Activated naive CD8-positive, alpha-beta T cell treated with anti-CD3 and anti-CD28 coated beads, Interleukin-2, amount 50 U/mL, for 24 hours (primary cell): ENCODE measurements at places on chromosomes 7 and 10.

GRCh38 chr7:690478-691360 lies 35.8 kb upstream of the DNAAF5 start:
- no peak for DNase-seq

DNA sequence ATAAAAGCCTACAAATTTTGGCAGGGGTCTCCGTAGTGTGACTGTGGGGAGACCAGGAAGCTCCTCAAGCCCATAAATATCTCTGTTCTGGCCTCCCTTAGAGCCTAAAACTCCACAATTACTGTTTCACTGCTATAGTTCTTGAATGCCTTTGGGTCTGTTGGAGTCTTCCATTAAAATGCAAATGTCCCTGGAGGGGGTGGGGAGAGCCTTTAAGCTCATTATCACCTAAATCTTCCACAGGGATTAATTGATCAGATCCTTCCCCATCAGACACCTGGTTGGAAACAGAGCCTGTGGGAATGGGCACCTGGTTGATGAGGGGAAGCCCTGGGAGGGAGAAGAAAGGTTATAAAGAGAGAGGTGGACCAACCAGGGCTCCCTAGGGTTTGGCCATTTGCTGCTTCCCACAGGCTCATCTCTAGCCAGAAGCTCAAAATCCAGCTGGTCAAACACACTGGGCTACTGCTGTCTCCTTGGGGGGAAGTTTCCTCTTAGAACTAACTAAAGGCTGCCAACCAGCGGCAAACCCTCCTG lies 718.2 kb downstream of the LRMDA start:
- DNase-seq = no peak

DNA sequence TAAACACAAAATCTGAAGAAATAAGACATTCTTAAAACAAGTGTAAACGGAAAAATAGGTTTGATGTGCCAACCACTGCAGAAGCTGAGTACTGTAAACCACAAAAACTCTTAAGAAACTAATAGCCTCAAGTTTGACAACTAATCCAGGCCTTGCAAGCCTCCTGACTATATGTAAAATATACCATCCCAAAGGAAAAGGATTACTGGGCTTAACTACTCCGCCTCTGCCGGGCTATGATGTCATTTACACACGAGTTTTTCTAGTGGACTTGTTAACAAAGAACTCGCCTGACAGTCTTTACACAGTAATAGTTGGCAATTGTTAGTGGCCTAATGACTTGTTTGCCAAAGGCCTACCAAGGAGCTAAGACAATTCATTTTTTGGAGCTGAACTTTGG lies 2.1 kb downstream of the KIF5B start:
- DNase-seq = no peak

DNA sequence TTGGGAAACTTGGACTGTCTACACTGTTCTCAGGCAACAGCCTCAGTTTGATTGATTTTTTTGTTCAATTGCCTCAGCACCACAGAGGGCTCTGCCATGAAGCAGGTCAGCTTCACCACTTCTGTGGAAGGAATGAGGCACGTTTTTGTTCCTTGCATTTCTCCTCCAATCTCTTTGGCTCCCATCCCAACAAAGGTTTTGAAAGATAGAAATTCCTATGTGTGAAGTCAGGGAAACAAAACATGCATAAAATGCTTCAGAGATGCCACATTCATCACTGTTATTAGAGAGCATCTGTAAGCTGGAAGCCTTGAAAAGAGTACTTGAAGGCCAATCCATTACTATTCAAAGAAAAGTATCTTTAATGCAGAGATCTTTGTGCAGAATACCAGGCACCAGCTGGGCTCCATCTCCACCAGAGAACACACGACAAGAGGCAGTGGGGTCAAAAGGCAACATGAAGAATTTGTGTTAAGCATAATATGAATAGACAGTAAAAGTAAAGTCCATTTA lies 249.1 kb upstream of the LYZL1 start:
- no peak for DNase-seq

- DNase-seq = no peak
These were observed 1013.8 kb upstream of the MBL2 start for GRCh38 chr10:53786236-53786900.

GRCh38 chr7:90830308-90830707 lies 234.2 kb downstream of the CDK14 start:
- DNase-seq = no peak

GRCh38 chr7:80449836-80450235 lies 62.0 kb downstream of the GNAT3 start:
- DNase-seq = no peak

DNA sequence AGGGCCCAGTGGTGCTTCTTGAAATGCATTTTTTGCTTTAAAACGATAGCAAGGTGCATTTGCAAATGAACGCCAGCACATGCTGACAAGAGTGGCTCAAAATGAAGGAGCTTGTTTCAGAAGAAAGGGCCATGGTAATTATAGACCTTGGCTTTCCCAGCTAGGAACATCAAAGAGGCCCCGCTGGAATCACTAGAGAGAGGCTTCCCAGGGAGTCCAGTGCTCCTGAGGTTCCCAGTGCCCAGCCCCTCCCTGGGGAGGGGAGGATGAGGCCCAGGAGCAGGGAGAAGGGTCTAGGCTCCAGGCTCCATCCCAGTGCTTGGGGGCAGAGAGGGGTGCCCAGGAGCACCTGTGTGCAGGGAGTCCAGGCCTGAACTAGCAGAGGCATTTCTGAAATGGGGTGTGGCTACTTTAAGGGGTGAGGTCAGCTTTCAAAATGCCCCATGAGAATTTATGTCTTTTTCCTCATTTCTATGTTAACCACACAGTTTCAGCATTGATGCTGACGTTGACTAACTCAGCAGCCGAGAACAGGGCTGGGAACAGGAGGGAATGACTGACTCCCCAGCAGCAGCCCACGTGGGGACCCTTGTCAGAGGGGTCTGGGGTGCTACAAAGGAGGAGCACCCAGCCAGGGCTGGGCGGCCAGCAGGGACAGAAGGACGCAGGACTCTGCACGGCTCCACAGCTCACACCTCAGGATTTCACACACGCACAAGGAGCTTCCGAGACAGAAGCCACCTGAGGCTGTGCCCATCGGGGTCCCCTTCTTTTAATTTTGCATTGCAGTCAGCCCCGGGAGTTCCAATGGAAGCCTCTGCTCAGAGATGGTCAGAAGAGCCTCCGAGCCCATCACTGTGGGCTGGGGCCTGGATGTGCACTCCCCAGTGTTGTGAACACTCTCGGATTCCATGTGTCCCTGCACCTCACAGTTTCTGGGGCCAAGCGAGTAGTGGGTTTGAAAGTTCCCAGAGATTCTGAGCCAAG lies 570.2 kb downstream of the PTPRN2 start:
- DNase-seq = no peak

DNA sequence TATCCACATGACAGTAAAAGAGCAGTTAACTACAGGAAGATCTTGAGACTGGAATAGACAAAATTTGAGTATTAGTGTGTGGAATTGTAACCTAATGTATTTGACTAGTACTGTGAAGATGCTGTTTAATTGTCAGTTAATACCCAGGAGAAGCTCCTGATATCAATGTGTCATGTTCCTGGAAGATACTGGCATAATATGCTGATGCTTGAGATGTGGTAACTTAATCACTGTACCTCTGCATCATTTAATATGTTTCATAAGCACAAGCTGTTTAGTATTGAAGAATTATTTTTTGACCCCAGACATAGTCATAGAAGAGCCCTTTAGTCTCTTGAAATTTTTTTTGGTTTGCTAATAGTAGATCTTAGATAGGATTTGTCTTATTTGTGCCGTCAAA lies 15.4 kb downstream of the CCSER2 start:
- DNase-seq = no peak

DNA sequence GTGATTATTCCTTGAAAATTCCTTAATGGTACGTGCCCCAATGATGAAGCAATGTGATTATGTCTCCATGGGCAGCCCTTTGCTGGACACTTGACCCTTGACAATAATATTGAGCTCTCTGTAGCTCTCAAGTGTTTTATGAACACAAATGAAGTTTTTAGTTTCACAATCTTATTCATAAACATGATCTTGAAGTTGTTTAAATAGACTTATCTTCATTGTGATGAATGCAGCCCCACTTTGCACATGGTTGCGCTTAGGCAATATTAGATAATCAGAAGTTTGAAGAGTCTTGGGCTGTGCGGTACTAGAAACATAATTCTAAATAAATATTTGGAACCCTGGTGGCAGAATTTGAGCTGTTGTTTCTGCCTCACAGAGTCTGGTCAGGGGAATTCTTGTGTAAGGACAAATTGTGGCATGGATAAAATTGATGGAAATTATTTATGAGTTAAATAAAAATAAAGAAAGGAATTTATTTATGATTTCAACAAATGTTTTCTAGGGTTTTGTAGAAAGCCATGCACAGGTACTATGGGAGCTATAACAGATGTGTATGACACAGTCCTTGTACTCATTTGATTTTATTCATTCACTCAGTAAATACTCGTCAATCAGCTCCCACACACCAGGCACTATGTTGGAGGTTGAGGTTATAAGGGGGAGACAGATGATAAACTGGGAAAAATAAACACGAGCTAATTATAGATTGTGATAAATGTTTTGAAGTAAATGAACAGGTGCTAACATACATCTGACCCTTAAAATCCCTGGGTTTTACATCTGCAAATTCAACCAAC lies 217.9 kb downstream of the GALNT17 start:
- no peak for DNase-seq

- no peak for DNase-seq
These were observed 20.3 kb upstream of the TIAL1 start for GRCh38 chr10:119616882-119617570.

- DNase-seq = no peak
These were observed 38.7 kb upstream of the GSAP start for GRCh38 chr7:77454802-77455201.

- no peak for DNase-seq
These were observed 475.6 kb upstream of the ZWINT start for GRCh38 chr10:56836659-56837058.

DNA sequence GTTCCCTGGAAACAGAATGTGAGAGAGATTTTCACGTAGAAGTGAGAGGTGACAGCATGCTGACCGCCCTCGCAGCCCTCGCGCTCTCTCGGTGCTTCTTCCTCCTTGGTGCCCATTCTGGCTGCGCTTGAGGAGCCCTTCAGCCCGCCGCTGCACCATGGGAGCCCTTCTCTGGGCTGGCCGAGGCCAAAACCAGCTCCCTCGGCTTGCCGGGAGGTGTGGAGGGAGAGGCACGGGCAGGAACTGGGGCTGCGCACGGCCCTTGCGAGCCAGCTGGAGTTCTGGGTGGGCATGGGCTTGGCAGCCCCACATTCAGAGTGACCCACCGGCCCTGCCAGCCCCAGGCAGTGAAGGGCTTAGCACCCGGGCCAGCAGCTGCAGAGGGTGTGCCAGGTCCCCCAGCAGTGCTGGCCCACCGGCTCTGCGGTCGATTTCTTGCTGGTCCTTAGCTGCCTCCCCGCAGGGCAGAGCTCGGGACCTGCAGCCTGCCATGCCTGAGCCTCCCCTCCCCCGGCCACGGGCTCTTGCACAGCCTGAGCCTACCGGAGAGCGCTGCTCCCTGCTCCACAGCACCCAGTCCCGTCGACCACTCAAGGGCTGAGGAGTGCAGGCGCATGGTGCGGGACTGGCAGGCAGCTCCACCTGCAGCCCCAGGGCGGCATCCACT lies 888.7 kb upstream of the ZWINT start:
- DNase-seq = no peak

DNA sequence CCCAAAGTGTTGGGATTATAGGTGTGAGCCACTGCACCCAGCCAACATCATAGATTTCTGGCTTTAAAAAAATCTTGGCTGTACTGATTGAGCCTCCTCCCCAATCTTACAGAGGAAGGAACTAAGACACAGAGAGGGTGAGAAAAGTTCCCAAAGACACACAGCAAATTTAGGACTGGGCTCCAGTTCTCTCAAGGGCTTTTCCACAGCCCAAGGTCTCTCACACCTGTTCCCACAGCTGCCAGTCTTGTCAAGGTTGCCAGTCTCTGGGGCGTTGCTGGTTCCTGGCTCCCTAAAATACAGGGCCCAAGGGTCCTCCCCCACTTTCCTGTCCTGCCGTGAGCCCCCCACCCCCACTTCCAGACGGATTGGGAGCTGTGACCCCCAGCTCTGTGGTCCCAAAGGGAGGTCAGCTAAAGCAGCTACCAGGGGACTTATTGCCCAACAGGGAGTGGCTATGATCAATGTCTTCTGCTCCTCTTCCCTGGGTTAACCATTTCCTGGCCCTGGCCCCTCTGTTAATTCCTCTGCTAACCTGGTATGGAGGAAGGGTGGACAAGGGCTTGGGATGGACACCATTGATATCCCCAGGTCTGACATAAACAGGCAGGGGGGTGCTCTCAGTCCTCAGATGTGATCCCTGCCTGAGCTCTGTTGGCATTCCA lies 3.1 kb upstream of the ZAN start:
- no peak for DNase-seq

GRCh38 chr10:61586829-61587228 lies 75.9 kb upstream of the CABCOCO1 start:
- DNase-seq = no peak

DNA sequence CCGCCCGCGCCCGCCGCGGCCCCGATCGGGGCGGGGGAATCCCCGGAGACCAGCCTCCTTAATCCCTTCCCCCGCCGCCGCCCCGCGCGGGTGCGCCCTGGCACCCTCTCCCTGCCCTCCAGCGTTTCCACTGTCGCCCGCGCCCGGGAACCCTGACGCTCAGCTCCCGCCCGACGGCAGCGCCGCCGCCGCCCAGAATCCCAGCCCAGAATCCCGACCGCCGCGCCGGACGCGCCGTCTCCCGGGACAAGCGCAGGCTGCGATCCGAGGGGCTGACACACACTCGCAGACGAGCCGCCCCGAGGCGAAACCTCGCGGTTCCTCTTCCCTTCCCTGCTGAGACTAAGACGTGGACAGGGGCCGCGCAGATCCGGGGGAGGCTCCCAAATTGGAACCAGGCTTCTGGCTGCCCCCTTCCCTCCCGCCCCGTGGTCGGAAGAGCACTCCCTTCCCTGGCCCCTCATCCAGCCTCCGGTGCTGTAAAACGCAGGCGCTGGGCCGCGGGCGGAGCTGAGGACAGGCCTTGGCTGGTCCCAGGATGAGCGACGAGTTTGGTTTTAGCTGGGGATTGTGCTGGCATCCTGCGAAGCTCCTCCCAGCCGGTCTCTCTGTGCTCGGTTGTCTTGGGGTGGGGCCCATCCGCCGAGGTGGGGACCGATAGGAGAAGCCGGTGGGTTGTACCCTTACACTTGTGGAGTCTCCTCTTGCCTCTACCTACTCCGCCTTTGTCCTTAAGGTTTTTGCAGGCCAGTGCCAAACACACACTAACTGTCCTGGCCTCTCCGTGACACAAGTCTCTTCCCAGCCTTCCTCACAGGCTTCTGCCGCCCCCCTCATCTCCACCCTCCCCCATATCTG lies 1.1 kb downstream of the MARVELD1 start:
- DNase-seq = peak; percentile 42

- DNase-seq = peak; percentile 10
These were observed 66.8 kb downstream of the LYZL2 start for GRCh38 chr10:30562787-30563186.

GRCh38 chr10:61404751-61405150 lies 48.4 kb downstream of the TMEM26 start:
- DNase-seq = no peak
